ENCODE measurements at places on chromosomes 1 and 21.
A peak's percentile ranks its signal among the peaks of the same experiment; 100 is the strongest.

DNA sequence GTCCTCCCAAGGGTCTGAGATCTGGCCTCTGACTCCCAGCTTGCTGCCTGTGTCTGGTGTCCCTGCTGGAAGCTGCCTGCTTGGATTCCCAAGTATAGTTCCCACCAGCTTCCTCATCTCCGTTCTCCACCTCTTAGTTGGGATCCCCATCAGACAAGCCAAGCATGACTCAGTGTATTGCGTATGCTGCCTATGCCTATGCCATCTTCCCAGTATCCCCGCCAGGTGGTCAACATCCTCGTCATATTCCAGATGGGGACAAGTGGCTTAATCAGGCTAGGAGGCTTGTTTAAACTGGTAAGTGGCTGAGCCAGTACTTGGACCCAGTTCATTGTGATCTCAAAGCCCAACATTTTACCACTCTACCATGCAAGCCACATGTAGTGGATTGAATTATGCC, 204.4 kb downstream of the GRIK3 start:
- DNase-seq, result no peak

DNA sequence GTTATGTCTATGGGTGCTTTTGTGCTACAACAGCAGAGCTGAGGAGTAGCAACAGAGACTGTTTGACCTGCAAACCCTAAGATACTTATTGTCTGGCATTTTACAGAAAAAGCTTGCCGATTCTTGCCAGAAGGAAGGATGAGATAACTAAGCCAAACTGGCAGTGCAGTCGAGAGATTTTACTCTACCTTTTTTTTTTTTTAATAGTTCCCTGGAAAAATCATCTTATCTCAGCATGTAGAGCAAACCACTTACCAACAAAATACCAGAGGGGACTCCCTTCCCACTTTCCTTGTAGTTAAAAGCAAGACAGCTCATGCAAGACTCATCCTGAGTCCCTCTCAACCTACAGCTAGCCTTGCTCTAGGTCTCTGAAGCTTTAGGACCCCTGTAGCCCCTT, 132.9 kb downstream of the SYT2 start:
- no peak for DNase-seq

- DNase-seq, result no peak
These were observed 127.0 kb downstream of the AKT3 start for GRCh38 chr1:243723050-243723449.

DNA sequence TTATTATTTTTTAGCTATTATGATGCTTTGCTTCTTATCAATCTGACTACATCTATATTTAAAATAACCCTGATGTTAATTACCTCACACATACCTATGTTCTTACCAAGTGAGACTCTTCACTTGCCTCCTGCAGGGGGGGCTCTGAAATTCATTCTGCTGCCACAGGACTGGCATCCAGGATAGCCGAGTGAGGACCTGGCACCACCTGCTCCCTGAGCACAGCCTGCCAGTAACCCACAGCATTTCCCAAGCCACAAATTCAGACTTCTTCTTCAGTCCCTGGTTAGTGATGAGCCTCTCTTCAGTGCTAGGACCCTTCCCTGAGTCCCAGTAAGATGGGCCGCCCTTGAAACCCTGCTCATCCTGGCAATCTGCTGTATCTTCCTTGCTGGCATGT, 296.5 kb upstream of the PLXNA2 start:
- DNase-seq, result no peak

GRCh38 chr1:166814611-166815010, 24.7 kb upstream of the POGK start:
- no peak for DNase-seq

DNA sequence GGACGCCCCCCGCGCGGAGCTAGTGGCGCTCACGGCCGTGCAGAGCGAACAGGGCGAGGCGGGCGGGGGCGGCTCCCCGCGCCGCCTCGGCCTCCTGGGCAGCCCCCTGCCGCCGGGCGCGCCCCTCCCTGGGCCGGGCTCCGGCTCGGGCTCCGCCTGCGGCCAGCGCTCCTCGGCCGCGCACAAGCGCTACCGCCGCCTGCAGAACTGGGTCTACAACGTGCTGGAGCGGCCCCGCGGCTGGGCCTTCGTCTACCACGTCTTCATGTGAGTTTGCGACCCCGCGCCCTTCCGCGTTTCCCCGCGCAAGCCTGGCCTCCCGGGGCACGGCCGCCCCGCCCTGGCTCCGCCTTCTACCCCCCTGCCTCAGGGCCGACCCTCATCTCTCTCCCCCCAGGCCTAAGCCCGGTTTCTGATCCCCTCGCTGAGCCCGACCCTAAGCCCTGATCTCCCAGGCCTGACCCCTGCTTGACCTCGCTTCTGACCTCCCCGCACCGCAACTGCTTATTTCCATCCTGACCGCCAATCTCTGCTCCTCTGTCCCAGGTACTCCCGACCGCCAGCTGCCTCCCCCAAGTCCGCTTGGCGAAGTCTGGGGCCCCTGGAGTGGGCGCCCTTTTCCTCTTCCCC, 669 bp downstream of the KCNQ4 start:
- DNase-seq, result no peak

- DNase-seq, result peak; percentile 16
These were observed 110.8 kb downstream of the LACTBL1 start for GRCh38 chr1:22861764-22862440.

DNA sequence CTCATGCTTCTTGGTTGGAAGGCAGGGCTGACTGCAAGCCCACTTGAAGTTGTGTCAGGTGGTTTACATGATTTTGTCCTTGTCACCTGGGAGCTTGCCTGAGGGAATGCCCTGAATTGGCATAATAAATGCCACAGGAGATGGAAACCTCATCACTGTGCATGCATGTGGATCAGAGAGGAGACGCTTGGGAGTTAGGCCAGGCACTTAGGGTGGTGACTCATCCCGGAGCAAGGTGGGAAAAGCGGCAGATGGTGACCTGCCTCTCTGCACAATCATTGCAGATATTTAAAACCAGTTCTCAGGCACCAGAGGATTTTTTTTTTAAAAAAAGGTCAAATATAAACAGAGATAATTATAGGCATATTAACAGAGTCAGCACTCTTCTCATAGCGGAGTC, 202.2 kb upstream of the KIAA0040 start:
- DNase-seq, result no peak

GRCh38 chr1:236963920-236964319, 40.3 kb downstream of the MT1HL1 start:
- no peak for DNase-seq

DNA sequence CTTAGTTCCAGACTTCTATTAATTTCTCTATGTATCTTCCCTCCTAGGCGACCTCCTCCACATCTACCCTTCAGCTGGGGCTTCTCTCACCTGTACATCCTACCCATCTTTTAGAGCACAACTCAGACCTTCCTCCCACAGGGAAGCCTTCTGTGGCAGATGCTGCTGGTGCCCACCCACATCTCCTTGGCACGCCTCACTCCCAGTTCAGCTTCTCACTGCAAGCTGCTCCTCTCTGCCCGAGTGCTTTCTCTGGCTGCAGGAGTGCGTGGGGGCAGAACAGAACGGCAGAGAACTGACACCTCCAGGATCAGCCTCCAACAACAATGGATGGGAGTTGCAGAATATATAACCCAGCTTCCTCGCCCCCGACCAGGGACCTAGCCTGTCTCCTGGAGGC, 36.5 kb downstream of the ZBTB18 start:
- DNase-seq, result peak; percentile 28

DNA sequence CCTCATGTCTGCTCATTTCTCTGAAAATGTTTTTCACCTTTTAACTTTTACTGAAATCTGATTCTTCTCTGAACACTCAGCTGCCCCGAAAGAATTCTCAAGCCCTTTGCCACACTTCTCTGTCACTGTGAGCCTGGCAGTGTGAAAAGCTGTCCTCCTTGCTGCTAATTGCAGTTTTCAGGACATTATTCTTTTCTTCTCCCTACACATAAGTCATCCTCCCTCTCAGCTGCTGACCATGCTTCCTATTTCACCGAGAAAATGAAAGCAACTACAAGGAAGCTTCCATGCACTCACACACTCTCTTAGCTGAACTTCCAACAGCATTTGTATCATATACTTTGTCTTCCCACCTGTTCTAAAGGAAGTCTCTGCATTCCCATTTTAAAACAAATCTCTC, 15.8 kb downstream of the OLFM3 start:
- DNase-seq, result no peak

GRCh38 chr1:41514381-41514780, 29.9 kb upstream of the EDN2 start:
- no peak for DNase-seq

- DNase-seq, result no peak
These were observed 756.4 kb downstream of the KCNT2 start for GRCh38 chr1:195851804-195852203.
